ENCODE measurements at places on chromosomes 6 and 20.

GRCh38 chr6:41596096-41596685 lies 42.1 kb upstream of the MDFI start:
- no peak for DNase-seq

DNA sequence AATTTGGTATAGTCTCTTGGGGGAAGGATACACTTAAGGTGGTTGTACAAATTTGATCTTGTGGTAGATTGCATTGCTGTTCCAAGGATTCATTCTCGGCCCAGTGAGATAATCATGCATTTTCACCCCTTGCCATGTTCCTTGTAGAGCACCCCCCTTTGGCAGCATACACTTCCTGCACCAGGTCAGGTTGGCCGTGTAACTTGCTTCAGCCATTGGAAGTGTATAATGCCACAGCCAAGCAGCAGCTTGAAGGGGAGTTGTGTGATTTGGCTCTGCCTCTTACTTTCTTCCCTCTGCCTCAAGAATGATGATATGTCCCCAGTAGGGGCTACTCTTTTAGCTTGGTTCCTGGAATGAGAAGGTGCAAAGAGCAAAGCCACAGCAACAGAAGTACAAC lies 21.9 kb downstream of the CCN2 start:
- DNase-seq: no peak

- no peak for DNase-seq
Observed at GRCh38 chr20:46213946-46214823, 94.1 kb downstream of the CDH22 start.

GRCh38 chr6:12152023-12152970 lies 137.9 kb upstream of the EDN1 start:
- no peak for DNase-seq

DNA sequence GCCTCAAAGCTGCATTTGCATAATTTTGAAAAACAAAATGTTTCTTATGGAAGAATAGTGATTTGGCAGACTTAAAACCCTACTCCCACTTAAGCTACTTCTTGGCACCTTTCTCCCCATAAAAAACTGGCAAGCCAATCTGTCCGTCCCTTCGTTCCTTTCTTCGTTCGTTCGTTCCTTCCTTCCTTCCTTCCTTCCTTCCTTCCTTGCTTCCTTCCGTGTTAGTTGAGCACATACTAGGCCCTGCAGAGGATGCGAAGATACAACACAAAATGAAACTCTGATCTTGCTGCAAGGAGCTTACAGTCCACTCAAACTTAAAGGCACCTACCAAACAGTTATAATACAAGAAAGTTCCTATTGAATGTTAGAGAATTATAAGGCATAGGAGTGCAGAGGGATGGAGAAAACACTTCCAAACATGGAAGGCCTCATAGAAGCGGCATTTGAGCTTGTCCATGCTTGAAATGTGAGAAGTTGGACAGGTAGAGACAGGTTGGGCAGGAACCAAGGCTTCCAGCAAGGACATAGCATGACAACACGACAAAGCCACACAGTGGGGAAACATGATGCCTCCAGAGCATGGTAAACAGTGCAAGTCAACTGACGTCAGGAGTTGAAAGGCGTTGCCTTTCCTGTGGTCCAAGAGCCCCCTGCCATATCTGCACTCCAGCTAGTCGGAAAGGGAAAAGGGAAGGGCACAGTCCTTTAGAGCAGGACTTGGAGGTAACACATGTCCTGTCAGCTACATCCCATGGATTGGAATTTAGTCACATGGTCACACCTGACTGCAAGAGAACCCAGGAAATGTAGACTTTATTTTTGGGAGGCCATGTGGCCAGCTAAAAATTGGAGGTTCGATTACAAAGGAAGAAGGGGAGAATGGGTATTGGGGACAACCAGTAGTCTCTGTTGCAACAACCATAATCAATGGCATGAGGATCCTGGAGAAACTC lies 7.0 kb downstream of the PNPLA1 start:
- peak; percentile 93 for DNase-seq

DNA sequence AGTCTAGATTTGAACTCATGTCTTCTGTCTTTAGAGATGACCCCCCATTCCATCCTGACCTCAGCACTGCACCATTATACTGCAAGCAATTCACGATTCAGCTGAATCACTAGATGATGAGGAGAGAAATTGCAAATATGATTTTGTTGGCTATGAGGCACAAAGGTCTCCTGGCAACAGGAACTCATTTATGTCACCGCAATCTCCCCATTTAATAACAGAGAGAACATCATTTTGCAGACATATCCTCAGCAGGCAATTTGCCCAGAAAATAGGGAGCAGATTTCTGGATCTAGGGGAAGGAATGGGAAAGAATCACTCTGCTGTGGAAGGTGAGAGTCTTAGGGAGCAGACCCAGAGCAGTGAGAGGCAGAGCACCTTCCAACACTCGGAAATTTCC lies 303.0 kb downstream of the PAX1 start:
- DNase-seq: no peak

GRCh38 chr6:144098993-144099392 lies 3.6 kb upstream of the SF3B5 start:
- DNase-seq: no peak

GRCh38 chr6:72820906-72821305 lies 199.0 kb downstream of the KCNQ5 start:
- DNase-seq: no peak

GRCh38 chr6:31179896-31180295 lies 9.4 kb upstream of the POU5F1 start:
- no peak for DNase-seq
